T-helper 17 cell (primary cell): ENCODE measurements at places on chromosomes 3 and 15. TPM values are rescaled to one million over a fixed set of nuclear protein-coding genes. Genes with fewer than 3 reads are reported as not detected.
A peak's percentile ranks its signal among the peaks of the same experiment; 100 is the strongest.

MYO1E gene
- total RNA-seq: 4.0 TPM

DNA sequence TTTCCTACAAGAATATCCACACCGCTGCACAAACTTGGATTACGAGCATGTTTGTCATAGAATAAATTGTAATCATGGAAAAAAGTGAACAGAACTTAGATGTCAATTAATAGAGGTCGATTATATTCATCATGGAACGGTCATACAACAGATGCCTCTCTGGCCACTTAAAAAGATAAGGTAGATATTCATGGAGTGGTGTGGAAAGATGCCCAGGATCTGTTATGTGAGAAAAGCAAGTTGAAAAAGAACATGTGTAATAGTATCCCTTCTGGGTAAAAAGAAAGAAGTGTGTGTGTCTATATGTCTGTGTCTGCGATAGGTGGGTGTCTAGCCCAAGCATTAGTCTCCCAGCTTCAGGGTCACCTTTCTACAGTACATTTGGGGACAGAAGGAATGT, 113.3 kb downstream of the ANP32A start:
- DNase-seq: no peak

DNA sequence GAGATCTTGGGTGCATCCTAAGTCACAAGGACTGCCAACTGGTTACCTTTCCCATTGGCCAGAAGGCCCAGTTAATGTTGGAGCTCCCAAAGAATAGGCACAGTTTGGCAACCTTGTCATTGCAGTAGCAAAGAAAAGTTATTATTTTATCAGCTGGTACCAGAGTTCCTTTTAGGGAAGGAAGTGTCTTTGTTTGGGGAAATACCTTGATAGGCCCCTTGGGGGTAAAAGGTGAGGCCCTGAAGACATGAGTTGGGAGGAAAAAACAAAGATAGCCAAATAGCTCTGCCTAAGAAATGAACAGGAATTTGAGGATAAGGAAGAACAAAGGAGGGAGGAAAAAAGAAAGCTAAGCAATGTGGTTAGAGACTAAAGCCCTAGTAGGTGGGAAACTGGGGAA, 85.8 kb downstream of the ANP32A start:
- DNase-seq: no peak

- no peak for DNase-seq
Measured at GRCh38 chr3:72657666-72658065, 190.6 kb downstream of the SHQ1 start.

TMEM39A gene
- 65.8 TPM for total RNA-seq

DNA sequence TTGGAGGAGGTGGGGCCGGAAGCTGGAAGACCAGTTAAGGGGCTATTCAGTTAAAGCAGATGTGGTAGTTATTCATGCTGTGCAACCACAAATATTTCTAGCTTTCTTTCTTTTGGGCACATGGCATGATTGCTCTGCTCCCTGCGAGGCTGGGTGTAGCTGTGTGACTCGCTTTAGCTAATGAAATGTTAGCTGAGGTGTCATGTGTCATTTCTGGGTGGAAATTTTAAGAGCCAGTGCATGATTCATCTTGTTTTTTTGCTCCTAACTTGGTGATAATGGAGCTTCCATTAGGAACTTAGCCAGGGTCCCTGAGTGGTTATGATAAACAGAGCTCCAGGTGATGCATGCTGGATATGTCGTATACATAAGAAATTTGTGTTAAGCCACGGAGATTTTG, 300.6 kb downstream of the SATB1 start:
- no peak for DNase-seq

VPS13C gene
- total RNA-seq: 116 TPM

CADM2 gene
- 0.42 TPM for total RNA-seq

DNA sequence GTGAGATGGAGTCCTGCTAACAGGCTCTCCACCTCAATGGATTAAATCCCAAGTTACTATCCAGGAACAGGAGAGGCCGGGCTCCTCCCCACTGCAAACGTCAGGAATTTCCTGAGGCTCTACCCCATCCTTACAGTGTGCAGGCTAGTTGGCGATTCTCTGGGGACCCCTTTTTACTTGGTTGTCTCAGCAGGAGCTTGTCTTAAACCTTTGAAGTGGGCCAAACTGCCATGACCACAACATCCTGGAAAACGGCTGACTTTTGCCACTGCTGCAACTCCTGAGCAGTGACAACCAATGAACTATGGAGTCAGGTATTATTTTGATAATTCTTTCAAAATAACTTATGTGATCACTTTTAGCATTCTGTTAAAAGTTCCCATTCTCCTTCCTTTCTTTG, 440.9 kb upstream of the CCDC54 start:
- DNase-seq: no peak

- no peak for DNase-seq
Measured at GRCh38 chr3:107689355-107689754, 166.6 kb downstream of the BBX start.

DNA sequence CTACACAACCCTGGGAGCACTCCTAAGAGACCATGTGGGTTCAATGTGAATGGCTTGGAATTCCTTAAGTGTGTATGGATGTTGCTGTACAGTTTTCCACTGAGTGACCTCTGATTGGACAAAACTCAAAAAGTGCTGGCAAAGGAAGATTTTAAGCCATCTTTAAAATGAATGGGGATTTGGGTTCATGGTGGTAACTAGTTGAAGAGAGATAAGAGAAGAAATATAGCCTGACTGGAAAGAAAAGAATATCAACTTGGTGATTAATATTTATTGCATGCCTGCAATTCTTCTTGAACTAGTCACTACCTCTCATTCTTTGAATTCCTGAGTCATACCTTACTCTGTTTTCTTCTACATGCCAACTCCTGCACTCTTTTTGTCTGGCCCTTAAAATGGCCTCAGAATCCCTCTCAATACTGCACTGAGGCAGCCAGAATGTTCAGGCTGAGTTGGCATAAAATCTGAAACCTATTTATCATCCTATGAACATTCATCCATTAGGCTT, 124.7 kb downstream of the RPL22L1 start:
- no peak for DNase-seq

DNA sequence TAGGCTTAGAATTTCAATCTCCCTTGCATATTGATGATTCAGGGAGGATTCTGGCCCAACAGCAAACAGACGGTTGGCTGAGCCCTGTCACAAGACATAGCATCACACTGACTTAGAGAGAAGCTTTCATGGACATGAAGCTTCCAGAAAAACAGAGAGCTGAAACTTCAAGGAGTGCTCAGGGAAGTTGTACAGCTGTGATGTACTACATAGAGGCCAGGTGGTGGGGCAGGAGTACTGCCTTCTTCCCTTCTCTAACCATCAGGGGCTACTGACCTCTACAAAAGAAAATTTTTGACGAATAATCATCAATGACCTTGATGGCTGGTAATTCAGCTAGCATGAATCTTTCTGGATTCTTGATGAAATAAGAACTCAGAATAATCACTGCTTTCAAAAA, 378.5 kb downstream of the ERC2 start:
- DNase-seq: no peak

GRCh38 chr3:118636841-118637240, 397.8 kb downstream of the IGSF11 start:
- DNase-seq: no peak

GRCh38 chr3:101861212-101861788, 12.0 kb downstream of the NFKBIZ start:
- no peak for DNase-seq

NMB gene
- 2.0 TPM for total RNA-seq

- DNase-seq: no peak
Measured at GRCh38 chr3:155262295-155262694, 31.2 kb downstream of the STRIT1 start.

GASK1A gene
- total RNA-seq: not detected

DNA sequence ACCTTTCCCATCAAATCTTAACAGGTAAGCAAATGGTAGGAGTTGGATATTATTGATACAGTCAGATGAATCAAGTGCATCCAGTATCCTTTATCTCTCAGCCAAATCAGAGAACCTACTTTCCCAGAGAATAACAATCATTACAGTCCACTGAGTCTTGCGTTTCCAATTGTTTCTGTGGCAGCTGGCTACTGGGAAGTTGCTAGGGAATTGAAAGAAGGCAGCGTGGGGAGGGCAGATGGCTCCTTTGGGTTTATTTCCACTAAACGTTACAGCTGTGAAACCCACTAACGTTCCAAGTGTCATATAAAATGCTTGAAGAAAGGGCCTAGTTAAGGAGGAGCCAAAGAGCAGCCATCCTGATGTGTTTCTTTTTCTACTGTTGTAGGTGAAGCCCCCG, 78.4 kb downstream of the WDR72 start:
- DNase-seq: no peak

GRCh38 chr3:28972921-28973320, 307.9 kb upstream of the RBMS3 start:
- DNase-seq: no peak

GOLGA8M gene
- not detected for total RNA-seq

LRRIQ4 gene
- not detected for total RNA-seq

GRCh38 chr3:197298341-197298944, at the start of gene DLG1:
TSS of gene DLG1 (minus strand) at chr3:197298612. CDS start at chr3:197297204, 1,408 bp downstream.
- peak; percentile 82 for DNase-seq

P3H2 gene
- total RNA-seq: not detected

SAMMSON gene
- not detected for total RNA-seq

CLK3 gene
- 243 TPM for total RNA-seq

- no peak for DNase-seq
Measured at GRCh38 chr15:75712668-75713337, at the start of gene CSPG4. TSS of gene CSPG4 (minus strand) at chr15:75712848. CDS start at chr15:75712755, 93 bp downstream.

- no peak for DNase-seq
Measured at GRCh38 chr15:24683736-24684135, 8.2 kb downstream of the NPAP1 start.

DNA sequence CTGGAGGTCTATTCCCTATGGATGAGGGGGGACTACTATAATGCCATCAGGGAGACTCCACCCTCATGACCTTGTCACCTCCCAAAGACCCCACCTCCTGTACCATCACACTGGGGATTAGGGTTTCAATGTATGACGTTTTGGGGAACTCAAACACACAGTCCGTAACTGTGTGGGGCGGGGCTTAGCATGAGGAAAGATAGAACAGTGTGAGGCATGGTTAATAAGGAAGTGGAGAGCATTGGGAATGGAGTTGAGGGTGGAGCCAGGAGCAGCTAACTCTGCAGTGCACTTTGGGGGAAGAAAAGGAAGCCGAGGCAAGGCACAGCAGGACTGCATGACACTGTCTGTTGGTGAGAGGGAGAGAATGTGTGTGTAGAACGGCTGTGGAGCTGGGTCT, 90.9 kb upstream of the AGBL1 start:
- DNase-seq: no peak

- no peak for DNase-seq
Measured at GRCh38 chr3:193905541-193906396, 230.2 kb upstream of the HES1 start.

DNA sequence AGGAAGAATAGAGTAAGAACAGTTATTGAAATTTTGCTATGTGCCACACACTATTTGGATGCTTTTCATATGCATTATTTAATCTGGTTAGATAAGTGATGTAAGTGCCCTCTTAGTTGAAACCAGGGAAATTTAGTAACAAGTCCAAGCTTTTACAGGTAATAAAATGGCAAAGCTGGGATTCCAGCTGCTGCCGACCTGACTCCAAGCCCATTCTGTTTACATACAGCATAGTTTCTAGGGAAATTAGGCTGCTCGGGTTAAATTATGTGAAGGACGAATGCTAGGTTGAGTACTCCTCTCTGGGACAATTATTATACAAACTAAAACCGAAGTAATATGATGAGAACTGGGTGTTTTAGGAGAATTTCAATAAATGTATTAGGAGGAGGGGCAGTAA, 38.7 kb upstream of the FAH start:
- no peak for DNase-seq

DNA sequence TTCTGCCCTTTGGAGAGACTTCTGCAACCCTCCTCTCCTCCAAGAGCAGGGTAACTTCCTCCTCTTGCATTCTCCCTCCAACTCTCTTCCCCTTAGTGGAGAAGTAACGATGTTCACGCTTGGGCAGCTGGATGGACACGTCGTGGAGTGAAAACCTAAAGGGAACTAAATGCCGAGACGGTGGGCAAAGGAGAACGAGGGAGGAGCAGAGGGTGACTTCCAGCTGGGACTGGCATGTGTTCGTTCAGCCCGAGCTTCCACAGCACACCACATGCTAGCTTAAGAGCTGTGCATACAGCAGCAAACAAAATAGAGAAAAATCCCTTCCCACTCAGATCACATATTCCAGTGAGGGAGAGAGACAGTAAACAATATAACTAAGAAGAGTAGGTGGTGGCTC, 179.8 kb downstream of the SLCO3A1 start:
- DNase-seq: no peak

EIF4E3 gene
- 41.4 TPM for total RNA-seq

- peak; percentile 15 for DNase-seq
Measured at GRCh38 chr15:68843425-68844311, 23.0 kb upstream of the ANP32A start.
